ENCODE measurements at places on chromosomes 2 and 18.

DNA sequence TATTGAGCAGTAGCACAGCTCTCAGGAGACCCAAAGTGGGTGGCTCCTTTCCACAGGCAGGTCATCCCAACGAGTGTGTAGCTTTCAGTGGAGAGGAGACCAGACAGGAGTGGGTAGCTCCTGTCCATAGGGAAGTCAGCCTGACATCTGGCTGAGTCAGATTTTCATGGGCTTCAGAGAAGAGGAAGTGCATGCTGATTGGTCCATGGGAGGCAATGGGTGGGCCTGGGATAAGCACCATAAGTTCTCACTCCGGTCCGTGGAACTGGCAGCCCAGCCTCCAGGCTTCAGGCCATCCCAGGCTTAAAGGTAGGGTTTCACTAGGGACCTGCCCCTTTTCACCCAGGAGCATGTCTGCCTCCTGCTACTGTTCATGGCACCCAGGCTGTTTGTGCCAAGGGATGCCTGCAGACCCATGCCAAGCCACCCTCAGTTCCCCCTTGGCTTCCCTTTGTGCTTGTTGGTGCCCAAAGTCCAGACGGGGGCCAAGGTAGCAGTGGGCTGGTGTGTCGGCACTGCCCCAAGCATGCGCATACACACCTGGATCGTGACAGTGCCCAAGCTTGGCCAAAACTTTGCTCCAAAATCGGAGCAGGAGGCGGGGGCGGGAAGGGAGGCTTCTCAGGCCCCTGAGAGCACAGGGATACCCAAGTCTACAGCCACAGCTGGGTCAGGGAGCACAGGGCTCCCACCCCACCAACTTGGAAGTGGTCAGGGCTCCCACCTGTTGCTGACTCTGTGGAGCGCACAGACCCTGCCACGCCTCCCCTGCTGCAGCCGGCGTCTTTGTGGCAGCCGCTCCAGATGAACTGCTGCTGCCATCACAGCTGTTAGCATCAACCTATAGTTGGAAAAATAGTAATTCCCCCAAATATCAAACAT, 26.4 kb downstream of the MARCHF7 start:
- no peak for DNase-seq

DNA sequence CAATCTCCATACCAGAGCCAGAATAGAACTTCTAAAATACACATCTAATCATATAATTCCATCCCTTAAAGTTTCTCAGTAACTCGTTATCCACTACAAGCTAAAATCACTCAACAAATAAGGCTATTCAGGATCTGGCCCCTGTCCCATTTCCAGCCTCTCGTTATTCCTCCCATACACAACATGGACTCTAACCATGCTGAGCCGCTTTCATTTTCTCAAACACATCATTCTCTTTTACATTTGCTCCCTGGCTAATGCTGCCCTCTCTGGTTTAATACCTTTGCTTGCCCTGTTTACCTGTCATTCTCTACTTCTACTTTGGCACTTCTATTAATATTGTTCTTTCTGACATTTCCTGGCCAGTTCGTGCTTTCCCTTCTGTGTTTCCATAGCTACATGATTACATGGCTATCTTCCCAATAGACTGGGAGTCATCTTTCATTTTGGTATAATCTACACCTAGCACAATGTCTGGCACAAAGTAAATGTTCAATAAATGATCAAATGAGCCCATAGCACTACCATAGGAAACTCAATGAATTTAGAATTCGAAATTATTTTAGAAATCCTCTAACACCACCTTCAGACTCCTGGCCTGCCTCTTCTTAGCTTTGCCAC, 163.6 kb upstream of the VRK2 start:
- DNase-seq = no peak

GRCh38 chr2:109429567-109430328, 184.0 kb downstream of the SEPTIN10 start:
- DNase-seq = no peak

DNA sequence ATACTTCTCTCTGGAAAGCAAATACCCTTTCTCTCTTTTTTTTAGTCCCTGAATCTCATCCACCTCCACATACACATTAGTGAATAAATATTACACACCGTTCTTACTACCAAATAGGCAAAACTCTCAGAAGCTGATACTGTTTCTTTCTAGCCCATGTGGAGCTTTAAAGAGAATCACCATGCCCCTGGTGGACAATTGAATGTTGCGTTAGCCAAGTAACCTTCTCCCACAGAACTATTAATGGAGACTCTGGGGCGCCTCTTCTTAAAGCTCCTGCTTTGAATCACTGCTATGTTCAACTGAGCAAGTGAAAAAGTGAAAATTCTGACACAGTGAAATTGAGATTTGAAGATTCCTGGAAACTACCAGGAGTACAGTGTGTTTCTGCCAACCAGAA, 522.8 kb upstream of the CDH7 start:
- no peak for DNase-seq

- no peak for DNase-seq
Observed at GRCh38 chr18:49608366-49609255, 46.8 kb downstream of the LIPG start.

DNA sequence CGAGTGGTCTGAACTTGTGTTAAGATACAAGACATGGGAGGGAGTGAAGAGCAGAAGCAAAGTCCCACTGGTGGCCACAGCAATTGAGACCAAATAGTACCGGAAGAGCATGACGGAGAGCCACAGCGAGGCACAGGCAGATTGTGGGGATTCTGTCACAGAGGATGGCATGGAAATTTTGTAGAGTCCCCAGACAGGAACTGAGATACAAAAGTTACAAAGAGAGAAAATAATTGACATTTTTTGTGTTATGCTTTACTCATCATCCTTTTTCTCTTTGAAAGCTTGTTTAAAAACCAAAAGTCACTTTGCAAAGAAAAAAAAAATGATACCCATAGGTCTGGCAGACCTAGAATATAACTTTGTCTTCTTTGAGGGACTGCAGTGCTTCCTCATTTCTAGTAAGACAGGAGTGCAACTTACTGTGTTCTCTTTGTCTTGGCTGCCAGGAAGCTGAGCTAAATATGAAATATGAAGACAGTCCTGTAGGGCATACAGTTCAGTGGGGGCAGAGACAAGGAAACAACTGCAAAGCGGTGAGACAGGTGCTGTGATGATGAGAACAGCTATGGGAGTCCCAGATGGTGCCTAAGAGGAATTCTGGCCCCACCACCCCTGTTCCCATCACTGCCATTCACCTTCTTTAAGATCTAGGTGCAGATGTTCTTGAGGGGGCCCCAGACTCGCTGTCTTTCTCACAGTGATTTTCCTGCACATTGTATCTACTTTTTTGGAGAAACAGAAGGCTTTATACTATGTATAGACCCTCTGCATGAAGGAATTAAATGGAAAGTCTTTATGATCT, 5.2 kb downstream of the ARHGAP25 start:
- DNase-seq = no peak

GRCh38 chr2:234172066-234172465, 121.6 kb downstream of the SPP2 start:
- DNase-seq = no peak

DNA sequence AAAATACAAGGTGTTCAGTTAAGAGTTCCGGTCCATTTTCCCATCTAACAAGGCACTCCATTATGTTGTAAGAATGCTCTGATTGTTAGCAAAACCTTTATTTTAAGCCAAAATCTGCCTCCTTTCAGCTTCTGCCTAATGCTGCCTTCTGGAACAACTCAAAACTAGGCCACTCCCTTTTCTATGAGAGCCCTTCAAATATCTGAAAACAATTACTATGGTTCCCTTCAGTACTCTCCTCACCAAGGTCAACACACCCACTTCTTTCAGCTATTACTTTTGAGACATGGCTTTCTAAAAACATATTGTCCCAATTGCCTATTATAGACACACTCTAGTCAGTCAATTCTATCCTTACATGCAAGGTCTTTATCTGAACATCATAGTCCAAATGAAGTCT, 429.4 kb downstream of the ERBB4 start:
- no peak for DNase-seq

GRCh38 chr2:10171006-10171800, 48.7 kb downstream of the RRM2 start:
- no peak for DNase-seq

DNA sequence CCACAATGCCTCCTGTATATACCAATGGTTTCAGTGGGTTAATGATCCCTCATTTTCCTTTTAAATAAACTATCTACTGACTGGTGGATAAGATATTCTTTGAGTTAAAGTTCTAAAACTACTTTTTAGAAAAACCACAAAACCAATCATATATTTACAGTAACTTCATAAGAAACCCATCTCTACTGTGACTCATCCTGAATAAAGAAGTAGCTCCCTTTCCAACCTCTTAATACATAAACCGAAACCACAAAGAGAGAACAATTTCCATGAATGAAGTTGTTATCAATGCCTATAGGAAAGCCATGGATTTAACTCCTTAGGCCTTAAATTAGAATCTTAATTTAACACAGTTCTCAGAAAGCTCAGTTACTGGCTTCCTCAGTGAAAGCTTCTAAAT, 227.0 kb upstream of the SMAD7 start:
- DNase-seq = no peak

GRCh38 chr2:241729868-241730267, 4.6 kb upstream of the D2HGDH start:
- no peak for DNase-seq

GRCh38 chr18:75391279-75392225, 36.0 kb downstream of the SMIM21 start:
- DNase-seq = no peak

DNA sequence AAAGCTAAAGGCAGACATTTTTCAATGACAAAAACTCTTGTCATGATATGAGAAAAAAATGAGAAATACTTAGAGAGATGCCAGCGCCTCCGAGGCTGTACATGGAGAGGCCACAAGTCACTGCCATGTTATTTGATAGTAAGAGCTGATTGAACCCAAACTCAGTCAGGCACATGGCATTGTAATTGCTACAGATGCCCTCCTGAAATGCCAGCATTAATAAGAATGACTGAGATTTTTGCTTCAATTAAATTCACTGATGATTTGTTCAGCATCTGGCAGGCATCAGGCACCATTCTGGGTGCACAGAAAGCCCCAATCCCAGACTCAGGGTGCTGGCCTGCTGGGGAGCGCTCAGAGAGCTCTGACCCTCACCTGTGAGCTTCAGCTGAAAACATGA, 129.0 kb upstream of the PXDN start:
- no peak for DNase-seq

DNA sequence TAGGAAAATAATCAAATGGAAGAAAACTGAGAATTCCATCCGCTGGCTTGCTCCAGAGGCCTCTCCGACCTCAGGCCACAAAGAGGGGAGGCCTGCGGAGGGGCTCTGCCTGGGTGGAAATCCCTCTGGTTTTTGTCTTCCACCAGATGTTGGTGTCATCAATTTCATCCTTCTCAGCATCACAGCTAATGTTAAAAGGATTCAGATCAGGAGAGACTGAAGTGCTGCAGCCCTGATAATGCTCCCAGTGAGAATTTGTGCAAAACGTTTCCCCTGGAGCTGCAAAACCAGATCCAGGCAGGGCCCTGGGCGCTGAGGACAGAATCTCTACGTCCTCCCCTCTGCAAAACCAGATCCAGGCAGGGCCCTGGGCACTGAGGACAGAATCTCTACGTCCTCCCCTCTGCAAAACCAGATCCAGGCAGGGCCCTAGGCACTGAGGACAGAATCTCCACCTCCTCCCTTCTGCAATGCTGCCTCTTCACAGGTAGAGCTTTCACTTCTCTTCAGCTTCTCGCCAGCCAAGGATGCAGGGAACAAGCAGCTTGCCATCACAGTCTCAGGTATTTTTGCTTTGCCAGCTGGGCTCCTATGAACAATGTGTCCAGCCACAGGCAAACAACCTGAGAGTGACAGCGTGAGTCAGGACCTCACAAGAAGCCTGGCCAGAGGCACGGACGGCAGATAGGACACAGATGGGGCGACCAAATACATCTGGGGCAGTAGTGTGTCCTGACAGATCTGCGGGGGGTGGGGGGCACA, 81.2 kb downstream of the TMEM18 start:
- no peak for DNase-seq

GRCh38 chr2:235011929-235012631, 60.3 kb downstream of the SH3BP4 start:
- DNase-seq = no peak

DNA sequence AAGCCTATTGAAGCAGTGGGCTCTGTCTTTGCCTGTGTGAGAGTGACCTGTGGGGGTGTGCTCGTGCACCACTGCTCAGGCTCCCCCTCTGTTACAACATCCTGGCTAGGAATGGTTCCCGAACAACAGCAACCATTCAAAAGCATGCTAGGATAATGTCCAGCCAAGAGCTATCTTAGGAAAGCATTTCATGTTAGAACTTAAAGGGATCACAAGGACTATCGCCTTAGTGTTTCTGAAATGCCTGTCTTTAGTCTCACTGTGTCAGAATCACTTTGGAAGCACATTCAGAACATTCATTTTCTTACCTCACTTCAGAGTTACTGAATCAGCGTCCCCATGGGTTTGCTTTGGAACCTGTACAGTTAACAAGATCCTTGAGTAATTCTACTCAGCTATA, 134.9 kb upstream of the DSEL start:
- DNase-seq = no peak

DNA sequence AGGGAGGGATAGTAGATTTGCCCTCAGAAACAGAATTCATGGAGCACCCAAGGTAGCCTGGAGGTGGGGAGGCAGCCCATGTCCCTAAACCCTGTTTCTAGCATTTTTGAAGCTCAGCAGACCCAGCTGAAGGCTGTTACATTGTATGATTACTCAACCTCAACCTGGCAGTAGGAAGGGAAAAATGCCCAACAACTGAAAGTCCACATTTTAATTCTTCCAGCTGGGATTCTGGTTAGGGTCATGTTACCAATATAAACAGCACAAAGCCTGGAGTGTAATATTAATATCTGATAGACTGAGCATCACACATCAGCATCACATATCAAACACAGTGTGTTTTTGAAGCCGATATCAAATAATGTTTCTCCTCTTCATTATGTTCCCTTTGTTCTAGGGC, 437.0 kb downstream of the HRH4 start:
- no peak for DNase-seq

DNA sequence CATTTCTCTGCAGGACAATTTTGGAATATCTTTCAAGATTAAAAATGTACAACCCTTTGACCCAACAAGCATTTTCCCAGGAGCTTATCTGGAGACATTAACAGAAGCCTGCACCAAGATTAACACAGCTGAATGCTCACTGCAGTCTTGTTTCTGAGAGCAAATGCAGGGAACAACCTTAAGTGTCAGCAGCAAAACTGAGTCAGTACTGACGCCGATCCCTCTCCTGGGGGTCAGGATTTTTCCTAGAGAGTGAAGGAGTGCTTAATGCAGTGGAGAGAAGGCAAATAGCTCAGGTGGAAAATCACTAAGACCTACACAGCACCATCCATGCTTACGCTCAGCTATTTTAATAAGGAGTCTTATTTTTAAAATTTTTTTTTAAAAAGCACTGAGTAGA, 42.8 kb upstream of the SGPP2 start:
- no peak for DNase-seq

GRCh38 chr2:222000326-222000725, 298.5 kb downstream of the PAX3 start:
- no peak for DNase-seq

- no peak for DNase-seq
Observed at GRCh38 chr2:111633643-111634042, 250.3 kb downstream of the ANAPC1 start.

- no peak for DNase-seq
Observed at GRCh38 chr2:27306136-27306535, 2.1 kb downstream of the UCN start.

Measured in activated CD4-positive, alpha-beta T cell treated with anti-CD3 and anti-CD28 coated beads for 1 hour (primary cell).